ENCODE measurements at places on chromosomes 11 and 22. TPM values are rescaled to one million over a fixed set of nuclear protein-coding genes. Genes with fewer than 3 reads are reported as not detected.

The LARGE2 gene
- total RNA-seq = 6.0 TPM

- no peak overlapping the region for H3K27ac ChIP-seq
- DNase-seq = no peak
- no peak overlapping the region for H3K4me3 ChIP-seq
- peaks cover 12% of the 10 kb centered on the region for H3K4me1 ChIP-seq
Observed at GRCh38 chr11:102323542-102324251, 6.4 kb downstream of the BIRC3 start.

The NPAS4 gene
- not detected for total RNA-seq

GRCh38 chr11:35121326-35121865, 17.6 kb upstream of the CD44 start:
- H3K36me3 ChIP-seq = no peaks in the 10 kb centered on the region
- H3K27ac ChIP-seq = no peak overlapping the region
- H3K4me1 ChIP-seq = peaks cover 4% of the 10 kb centered on the region
- no peak for DNase-seq
- no peak overlapping the region for H3K4me3 ChIP-seq

The VSIG10L2 gene
- not detected for total RNA-seq

The MACROD1 gene
- 15.8 TPM for total RNA-seq

GRCh38 chr11:62544581-62545436, 1.8 kb downstream of the AHNAK start:
- peak overlapping the region; percentile 99 for H3K27ac ChIP-seq
- no peak for DNase-seq
- no peaks in the 10 kb centered on the region for H3K36me3 ChIP-seq
- H3K4me3 ChIP-seq = peak overlapping the region; percentile 85
- H3K4me1 ChIP-seq = peaks cover 73% of the 10 kb centered on the region

The NRXN2 gene
- total RNA-seq = 0.72 TPM

DNA sequence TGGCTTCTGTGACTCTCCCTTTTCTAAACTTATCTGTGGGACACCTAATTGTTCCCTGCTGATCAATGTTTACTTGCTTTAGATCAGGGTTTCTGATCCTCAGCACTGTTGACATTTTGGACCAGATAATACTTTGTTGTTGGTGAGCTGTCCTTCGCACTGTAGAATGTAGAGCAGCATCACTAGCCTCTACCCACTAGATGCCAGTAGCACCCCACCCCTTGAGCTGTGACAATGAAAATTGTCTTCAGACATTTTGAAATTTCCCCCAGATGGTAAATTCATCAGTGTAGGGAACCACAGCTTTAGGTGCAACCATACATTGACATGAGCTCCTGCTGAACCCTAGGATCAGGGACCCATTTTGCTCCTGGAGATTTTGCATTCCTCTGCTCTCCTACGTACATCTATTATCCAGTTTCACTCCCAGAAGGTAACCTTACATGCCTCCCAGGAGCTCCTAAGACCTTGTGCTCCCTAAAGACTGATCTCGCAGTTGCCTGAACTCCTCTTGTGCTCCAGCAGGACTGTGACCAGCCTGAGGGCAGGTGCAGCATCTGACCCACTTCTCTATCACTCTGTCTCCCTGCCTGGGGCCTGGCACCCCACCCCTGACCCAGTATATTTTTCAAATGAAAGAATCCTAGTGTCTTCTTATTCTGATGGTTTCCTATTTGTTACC, 107.8 kb downstream of the FAR1 start:
- no peaks in the 10 kb centered on the region for H3K27me3 ChIP-seq
- H3K4me1 ChIP-seq = no peaks in the 10 kb centered on the region
- DNase-seq = no peak
- no peak overlapping the region for H3K4me3 ChIP-seq

The YDJC gene
- total RNA-seq = 13.9 TPM

- no peak overlapping the region for H3K4me3 ChIP-seq
- H3K36me3 ChIP-seq = no peaks in the 10 kb centered on the region
- no peak for DNase-seq
Observed at GRCh38 chr11:113262594-113262993, 51.8 kb upstream of the TTC12 start.

DNA sequence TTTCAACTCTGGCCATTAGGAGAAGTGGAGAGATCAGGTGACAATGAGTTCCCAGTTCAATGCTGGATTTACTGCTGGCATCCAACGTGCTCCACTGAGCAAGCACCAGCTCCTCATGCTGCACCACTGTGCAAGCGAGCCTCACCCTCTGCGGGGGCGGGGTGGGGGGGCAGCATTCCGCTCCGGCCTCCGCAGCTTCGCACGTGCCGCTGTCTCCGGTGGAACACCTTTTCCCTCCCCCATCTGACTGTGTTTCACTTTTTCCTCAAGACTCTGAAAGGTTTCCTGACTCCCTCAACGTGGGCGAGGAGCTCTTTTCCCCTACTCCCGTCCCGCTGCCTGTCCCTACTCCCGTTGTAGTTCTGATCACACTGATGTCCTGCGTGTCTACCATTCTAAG, 835 bp upstream of the RHOD start:
- peaks cover 17% of the 10 kb centered on the region for H3K4me1 ChIP-seq
- H3K27me3 ChIP-seq = no peaks in the 10 kb centered on the region
- peak; percentile 79 for DNase-seq
- H3K4me3 ChIP-seq = peak overlapping the region; percentile 63
- H3K27ac ChIP-seq = no peak overlapping the region
- H3K36me3 ChIP-seq = no peaks in the 10 kb centered on the region

The GNG3 gene
- total RNA-seq = not detected

- H3K27me3 ChIP-seq = no peaks in the 10 kb centered on the region
- H3K36me3 ChIP-seq = no peaks in the 10 kb centered on the region
- H3K4me1 ChIP-seq = peaks cover 41% of the 10 kb centered on the region
- DNase-seq = no peak
Observed at GRCh38 chr22:20203142-20203551, 52.3 kb upstream of the CCDC188 start.

The MS4A7 gene
- 184 TPM for total RNA-seq

GRCh38 chr11:134541951-134542350, 129.9 kb upstream of the B3GAT1 start:
- peaks cover 7% of the 10 kb centered on the region for H3K27me3 ChIP-seq
- H3K4me1 ChIP-seq = no peaks in the 10 kb centered on the region
- no peaks in the 10 kb centered on the region for H3K36me3 ChIP-seq
- peak; percentile 40 for DNase-seq
- H3K27ac ChIP-seq = no peak overlapping the region

DNA sequence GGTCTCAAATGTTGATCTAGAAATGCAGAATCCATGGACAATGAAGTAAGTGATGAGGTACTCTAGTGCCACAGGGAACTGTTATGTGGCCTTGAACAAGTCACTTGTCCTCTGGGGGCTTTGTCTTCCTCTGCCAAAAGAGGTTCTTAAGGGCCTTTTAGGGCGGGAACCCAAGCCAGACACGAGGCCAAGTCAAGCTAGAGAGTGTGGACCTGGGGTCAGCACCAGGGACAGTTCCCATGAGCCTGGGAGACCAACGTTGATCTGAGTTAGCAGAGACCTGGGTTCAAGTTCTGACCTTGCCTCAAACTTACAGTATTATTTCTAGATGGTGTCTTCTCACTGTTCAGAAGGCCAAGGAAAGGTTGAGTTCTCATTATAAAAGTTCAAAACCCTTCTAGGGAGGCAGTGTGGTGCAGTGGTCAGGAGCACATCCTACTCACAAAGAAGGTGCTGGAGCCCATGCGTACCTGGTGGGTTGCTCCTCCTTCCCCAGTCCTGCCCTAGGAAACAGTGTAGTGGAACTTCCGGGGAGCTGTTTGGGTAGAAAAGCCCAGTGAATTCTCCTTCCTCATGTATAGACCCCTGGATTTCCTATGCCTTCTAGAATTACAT, 121.5 kb downstream of the CHST1 start:
- H3K27me3 ChIP-seq = peaks cover 3% of the 10 kb centered on the region
- DNase-seq = no peak
- H3K4me3 ChIP-seq = no peak overlapping the region
- no peaks in the 10 kb centered on the region for H3K36me3 ChIP-seq
- H3K4me1 ChIP-seq = no peaks in the 10 kb centered on the region

The CRYAB gene
- total RNA-seq = 113 TPM

The OR4A16 gene
- total RNA-seq = not detected

DNA sequence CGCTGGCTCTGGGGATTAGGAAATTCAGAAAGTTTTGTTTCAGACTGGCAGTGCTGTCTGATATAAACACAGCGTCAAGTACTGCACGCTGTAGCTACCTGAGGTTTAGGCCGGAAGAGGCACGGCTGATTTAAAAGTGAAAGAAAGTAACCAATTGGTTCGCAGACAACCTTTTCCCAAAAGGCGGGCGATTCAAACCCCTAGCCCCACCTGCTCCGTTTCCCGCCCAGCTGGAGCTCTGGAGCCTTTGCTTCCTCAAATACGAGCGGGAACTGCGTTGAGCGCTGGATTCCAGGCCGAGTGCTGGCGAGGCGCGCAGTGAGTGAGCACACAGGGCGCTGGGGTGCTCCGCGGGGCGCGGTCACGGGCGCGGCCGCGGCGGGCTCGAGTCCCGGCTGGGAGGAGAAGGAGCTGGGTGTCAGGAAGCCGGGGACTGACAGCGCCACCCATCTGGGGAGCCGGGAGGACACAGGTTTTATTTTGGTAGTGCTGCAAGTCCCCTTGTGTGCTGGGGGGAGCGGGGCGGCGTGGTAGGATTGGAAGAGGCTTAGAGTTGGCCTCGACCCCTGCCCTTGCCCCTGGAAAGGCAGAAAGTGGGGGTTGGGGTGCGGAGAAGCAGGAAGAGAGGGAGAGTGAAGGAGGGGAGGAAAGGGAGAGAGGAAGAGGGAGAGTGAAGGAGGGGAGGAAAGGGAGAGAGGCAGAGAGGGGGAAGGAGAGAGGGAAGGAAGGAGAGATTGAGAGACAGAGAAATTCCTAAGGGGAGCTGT, 2.1 kb downstream of the FAM111A start:
- H3K4me3 ChIP-seq = peak overlapping the region; percentile 75
- H3K4me1 ChIP-seq = peaks cover 21% of the 10 kb centered on the region
- no peaks in the 10 kb centered on the region for H3K27me3 ChIP-seq
- H3K27ac ChIP-seq = peak overlapping the region; percentile 89
- peaks cover 26% of the 10 kb centered on the region for H3K36me3 ChIP-seq
- DNase-seq = peak; percentile 85

DNA sequence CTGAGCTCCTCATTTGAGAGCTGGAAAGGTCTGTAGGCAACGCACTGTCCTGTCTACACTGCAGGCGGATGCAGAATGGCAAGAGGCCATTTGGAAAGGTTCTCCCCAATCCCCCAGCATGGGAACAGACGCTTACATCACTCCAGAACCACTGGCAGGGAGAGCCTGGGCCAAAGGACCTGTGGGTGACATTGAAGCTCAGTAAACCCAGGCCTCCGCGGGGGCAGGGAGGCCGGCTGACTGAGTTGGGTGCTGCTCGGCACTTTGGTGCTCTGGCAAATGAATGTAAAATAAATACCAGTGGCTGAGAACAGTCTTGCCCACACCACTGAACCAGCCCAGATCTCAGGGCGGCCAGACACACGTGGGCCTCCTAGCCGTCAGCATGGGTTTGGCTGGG, 22.4 kb downstream of the TOM1 start:
- no peak overlapping the region for H3K4me3 ChIP-seq
- no peaks in the 10 kb centered on the region for H3K4me1 ChIP-seq
- no peak for DNase-seq

All from upper lobe of right lung (tissue), 1 donor.